M059J (cell line): ENCODE measurements at places on chromosomes 5 and 9.
A peak's percentile ranks its signal among the peaks of the same experiment; 100 is the strongest.

- DNase-seq, result peak; percentile 74
These were observed 92.6 kb downstream of the SH3TC2 start for GRCh38 chr5:148970228-148970627.

- DNase-seq, result no peak
These were observed 561.1 kb upstream of the MEF2C start for GRCh38 chr5:89444088-89444487.

GRCh38 chr9:126499005-126499910, 114.5 kb upstream of the LMX1B start:
- peak; percentile 43 for DNase-seq

GRCh38 chr5:143314099-143314498, 89.4 kb downstream of the NR3C1 start:
- no peak for DNase-seq

- DNase-seq, result no peak
These were observed 28.6 kb downstream of the CEP72 start for GRCh38 chr5:640461-641330.

- DNase-seq, result peak; percentile 68
These were observed 40.1 kb downstream of the ALG2 start for GRCh38 chr9:99181621-99182020.
